ENCODE measurements at places on chromosomes 3 and 15. TPM values are rescaled to one million over a fixed set of nuclear protein-coding genes. Genes with fewer than 3 reads are reported as not detected.

The FBXO40 gene
- total RNA-seq = not detected

The UROC1 gene
- not detected for total RNA-seq

The NOX5 gene
- 0.12 TPM for total RNA-seq

The GPR171 gene
- total RNA-seq = not detected

The GOLIM4 gene
- total RNA-seq = 77.1 TPM

The TNFSF10 gene
- 1.4 TPM for total RNA-seq

All from smooth muscle cell of the coronary artery (primary cell).